ENCODE measurements at places on chromosomes 5 and 9.

GRCh38 chr5:111394586-111394985, 117.7 kb downstream of the STARD4 start:
- no peak for DNase-seq

- DNase-seq, result no peak
Observed at GRCh38 chr5:176785184-176786145, 24.9 kb upstream of the UNC5A start.

GRCh38 chr5:60843936-60844905, at the start of gene ELOVL7:
TSS of gene ELOVL7 (minus strand) at chr5:60844269. CDS start at chr5:60787397, 56,872 bp downstream.
- peak; percentile 6 for DNase-seq

DNA sequence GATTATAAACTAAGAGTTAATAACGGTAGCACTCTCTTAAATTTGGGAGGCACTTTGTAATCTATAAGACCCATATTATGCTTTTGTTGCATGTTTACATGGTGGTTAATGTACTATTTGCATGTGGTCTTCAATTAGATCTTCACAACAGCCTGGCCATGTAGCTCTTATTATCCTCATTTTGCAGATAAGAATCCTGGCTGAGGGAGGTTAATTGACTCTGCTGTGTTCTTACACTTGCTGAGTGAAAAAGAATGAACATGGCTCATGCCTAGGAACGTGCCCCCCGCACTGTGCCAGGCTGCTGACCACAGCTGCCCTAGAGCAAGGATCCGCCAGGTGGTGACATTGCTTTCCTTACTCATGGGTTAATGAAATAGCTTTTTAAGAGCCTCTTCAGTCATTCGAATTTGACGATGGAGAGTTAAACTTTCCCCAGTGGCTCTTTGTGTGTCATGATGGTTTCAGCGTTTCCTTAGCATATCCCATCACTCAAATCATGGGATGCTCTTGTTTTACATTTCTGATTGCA, 97.9 kb downstream of the CDH6 start:
- DNase-seq, result no peak

DNA sequence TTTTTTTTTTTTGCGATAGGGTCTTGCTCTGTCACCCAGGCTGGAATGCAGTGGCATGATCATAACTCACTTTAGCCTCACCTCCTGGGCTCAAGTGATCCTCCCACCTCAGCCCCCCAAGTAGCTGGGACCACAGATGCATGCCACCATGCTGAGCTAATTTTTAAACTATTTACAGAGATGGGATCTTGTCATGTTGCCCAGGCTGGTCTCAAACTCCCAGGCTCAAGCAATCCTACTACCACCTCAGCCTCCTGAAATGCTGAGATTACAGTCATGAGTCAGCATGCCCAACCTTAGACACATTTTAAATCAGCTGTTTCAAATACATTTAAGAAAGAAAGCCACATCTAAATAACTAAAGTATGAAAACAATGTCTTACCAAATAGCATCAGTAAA, 439.0 kb downstream of the EBF1 start:
- no peak for DNase-seq

- DNase-seq, result no peak
Observed at GRCh38 chr5:56561-57290, 35.2 kb upstream of the PLEKHG4B start.

GRCh38 chr5:143896516-143896915, 84.6 kb downstream of the HMHB1 start:
- no peak for DNase-seq

- DNase-seq, result no peak
Observed at GRCh38 chr9:122190597-122191381, 31.1 kb downstream of the MORN5 start.

- no peak for DNase-seq
Observed at GRCh38 chr5:83654427-83654994, 66.1 kb downstream of the HAPLN1 start.

DNA sequence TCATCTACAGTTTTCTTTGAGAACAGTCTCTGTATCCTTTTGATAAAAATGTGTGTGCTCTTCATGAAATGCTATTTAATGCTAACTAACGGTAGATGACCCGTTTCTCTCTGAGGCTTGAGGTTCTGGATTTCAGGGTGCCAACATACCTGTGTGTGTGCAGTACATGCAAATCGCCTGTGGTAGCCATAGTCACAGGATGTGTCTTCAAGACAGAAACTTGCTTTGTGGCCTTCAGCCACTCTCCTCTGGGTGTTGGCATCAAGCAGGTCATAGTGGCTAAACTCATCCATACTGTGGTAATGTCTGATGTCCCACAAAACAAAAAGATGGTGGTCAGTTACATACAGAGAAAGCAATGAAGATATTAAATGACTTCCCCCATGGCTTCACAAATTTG, 4.2 kb downstream of the LOX start:
- DNase-seq, result no peak

- no peak for DNase-seq
Observed at GRCh38 chr5:8523501-8523900, 654.6 kb downstream of the MTRR start.

DNA sequence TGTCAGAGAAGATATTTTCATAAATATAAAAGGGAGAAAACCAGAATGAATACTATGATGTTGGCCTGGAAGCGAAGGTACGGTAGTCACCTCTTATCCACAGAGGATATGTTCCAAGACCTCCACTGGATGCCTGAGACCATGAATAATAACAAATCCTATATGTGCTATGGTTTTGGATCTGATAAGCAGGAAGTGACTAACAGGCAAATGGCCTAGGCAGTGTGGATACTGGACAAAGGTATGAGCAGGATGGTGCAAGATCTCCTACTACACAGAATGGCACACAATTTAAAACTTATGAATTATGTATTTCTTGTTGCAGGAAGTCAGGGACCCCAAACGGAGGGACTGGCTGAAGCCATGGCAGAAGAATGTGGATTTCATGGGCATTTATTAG, 48.2 kb downstream of the ADAMTS12 start:
- no peak for DNase-seq

DNA sequence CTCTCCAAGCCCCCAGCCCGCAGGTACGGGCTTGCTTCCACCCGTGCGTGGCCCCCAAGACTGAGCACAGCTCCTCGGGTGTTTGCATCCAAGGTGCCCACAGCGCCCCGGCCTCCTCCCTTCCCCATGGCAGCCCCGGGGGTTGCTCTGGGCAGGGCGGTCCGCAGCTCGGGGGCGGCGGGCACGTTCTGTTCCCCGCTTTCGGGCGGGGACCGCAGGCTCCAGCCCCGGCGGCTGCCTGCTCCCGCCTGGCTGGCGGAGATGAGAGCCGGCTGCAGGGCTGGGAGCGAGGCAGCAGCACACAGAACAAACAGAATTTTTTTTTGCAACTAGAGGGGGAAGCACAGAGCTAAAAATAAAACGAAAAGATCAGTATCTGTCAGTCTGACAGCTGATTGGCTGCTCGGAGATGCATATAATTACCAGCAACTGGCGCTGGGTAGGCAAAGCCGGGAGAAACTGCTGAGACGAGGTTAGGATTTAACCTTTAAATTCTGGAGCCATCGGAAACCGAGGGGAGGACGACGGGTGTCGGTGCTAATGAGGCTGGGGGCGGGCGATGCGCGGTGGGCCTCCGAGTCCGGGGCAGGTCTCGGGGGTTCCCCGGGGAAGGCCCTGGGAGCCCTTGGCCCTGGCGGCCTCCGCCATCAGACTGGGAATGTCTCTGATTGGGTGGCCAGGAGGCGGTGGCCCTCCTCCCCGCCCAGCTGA, 142.7 kb upstream of the IER5L start:
- peak; percentile 81 for DNase-seq

DNA sequence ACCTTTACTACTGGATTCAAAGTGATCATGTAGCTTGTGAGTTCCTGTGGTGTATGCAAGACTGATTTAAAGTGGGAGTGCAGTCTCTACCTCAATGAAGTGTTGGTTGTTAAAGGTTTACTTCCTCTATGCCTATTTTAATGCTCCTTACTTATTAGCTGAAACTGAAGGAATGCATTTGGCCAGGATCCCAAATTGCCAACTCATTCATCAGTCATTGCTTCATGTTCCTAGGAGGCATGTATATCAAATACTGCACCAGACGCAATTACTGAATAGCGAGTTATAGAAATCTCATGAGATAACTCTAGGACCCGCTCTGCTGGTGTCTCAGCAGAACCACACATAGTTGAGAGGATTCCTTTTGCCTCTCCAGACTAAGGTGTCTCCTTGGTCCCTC, 143.0 kb upstream of the RPS23 start:
- DNase-seq, result no peak

DNA sequence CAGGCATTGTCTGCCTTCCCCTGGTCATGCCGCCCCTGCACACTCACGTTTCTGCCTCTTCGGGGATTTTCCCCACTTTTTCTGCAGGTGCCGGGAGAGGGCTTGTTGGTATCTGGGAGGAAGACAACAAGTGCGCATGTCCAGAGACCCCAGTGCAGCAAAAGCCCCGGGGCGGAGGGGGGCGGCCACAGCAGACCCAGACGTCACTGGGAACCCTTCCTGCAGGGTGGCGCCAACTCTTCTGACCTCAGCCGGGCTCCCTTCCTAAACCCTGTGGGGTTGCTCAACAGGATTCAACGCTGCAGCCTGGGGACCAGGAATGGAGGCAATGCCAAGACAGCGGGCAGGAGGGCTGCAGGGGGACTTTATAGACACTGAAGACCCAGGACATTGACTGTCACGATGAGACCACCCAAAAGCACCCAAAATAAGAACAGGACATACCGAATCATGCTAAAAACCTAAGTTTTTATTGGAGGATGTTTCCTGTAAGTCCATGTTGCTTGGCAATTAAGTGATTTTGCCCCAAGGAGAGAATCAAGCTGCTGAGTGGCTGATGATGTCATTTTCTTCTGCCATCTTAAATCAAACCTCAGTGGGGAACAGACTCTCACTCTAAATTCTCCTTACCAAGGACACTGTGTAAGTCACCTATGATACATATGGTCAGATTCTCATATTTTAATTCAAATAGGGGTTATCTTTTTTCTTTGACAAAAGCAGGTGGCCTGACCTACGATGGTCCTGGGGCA, 62.9 kb upstream of the SIMC1 start:
- no peak for DNase-seq

- no peak for DNase-seq
Observed at GRCh38 chr9:89328064-89328463, 9.8 kb downstream of the SECISBP2 start.

DNA sequence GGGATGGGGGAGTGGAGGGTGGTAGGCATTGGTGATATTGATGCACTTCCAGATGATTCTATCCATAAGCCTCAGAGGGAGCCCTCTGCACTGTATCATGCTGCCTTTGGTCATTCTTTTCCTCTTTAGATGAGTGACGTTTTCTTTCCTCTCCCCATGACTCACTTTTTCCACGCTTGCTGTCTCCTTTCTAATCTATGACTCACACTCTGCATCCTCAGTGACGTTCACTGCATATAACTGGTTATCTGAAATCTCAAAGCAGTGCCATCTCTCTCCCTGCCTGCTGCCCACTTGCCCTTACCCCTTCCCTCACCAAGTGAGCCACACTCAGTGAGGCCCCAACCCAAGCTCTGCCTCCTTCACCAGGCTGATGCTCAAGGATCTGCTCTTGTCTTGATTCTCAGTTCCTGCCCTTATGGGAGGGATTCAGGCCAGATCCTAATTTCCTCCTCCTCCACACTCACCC, 31.6 kb downstream of the PTGS1 start:
- DNase-seq, result no peak

DNA sequence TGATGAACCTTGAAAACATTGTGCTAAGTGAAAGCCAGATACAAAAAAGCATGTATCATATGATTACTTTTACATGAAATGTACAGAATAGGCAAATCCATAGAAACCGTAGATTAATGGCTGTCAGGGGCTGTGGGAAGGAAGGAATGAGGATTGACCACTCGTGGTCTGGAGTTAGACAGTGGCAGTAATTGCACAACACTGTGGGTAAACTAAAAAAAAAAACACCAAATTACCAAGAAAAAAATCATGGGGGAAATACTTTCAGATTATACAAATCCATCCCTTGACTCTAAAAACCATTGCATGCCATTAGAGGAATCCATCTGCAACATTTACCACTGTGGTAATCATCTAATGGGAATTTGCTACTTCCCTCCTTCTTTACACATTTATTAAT, 140.0 kb downstream of the SIL1 start:
- DNase-seq, result no peak

- DNase-seq, result no peak
Observed at GRCh38 chr5:427415-428087, 15.4 kb upstream of the EXOC3 start.

GRCh38 chr9:31674264-31674663, 710.2 kb upstream of the ACO1 start:
- DNase-seq, result no peak

DNA sequence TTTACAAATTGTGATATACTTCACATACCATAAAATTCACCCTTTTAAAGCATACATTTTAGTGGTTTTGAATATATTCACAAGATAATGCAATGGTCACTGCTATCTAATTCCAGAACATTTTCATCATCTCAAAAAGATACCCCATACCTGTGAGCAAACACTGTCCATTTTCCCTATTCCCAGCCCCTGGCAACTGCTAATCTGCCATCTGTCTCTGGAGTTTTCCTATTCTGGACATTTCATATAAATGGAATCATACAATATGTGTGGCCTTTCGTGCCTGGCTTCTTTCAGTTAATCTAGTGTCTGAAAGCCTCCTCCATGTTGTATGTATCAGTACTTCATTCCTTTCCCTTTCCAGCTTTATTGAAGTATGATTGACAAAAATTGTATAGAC, 14.7 kb downstream of the SNX30 start:
- no peak for DNase-seq

- DNase-seq, result peak; percentile 63
Observed at GRCh38 chr5:40437452-40437861, 242.3 kb upstream of the PTGER4 start.

- DNase-seq, result no peak
Observed at GRCh38 chr5:137336161-137336560, 163.0 kb downstream of the SPOCK1 start.

DNA sequence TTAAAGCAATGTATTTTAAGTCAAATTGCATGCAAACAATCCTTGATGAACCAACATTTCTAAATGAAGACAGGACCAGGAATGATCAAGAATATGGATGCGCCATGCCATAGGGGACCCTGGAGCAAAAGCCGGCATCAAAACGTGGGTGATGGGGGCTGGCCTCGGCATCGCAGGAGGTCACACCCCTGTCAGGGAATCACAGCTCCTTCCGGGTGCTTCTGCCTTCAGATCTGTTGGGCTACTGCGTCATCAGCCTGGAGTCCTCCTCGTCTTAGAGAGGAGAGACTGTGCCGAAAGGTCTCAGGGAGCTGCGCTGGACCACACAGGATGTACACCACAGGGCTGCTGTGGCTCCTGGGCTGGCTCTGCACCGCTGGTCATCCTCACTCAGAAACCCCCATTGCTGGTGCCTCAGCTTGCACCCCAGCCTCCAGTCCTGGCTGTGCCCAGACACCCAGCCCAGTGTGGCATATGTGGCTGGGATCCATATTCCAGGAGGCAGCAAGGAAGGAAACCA, 152.9 kb upstream of the PPP1R26 start:
- DNase-seq, result no peak
